ENCODE measurements at places on chromosomes 5 and 9.

DNA sequence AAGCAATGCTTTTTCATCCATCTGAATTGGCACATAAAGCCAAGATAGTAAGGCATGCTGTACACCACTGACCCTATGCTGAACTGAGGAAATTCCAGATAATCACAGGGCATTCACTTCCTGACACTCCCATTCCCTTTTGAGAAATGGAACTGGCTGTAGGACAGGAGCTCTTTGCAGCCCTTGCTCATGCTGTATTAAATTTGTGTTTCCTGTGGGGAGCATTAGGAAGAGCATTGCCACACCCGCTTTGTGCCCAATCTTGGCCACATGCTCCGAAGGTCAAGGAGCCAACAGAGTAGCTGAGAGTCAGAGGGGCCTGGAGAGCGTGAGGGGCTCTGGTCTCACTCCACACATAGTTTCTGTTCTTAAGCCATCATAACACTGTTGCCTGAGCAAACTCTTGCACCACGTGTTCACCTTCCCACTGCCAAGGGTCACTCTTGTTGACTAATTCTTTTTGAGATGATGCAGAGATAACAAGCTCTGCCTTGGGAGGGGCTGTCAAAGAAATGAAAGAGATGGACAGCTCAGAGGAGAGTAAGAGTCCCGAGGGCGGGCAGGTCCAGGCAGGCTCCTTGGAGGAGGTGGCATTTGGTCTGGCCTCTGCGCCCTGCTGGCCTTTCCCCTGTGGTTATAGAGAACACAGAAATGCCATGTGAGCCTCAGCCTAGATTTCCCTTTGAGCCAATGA lies 31.7 kb upstream of the ARAP3 start:
- no peak for DNase-seq

DNA sequence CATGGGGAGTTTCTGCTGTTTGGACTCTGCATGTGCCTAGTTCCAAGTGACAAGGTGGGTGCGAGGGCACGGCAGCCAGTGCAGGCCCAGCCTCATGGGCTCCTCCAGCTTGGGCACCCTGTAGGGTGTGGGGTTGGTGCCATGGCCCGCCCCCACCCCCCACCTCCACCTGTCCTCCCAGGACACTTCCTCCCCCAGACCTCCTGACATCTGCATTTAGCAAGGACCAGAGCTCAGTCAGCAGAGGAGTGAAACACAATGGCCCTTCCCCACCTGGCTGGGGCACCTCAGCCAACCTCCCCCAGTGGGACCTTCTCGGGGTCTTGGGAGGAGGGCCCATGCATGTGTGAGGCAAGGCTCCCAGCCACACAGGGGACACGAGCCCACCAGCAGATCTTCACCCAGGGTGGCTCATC lies 1.9 kb upstream of the NKD2 start:
- no peak for DNase-seq

- no peak for DNase-seq
Measured at GRCh38 chr5:151628112-151628823, 37.1 kb upstream of the FAT2 start.

DNA sequence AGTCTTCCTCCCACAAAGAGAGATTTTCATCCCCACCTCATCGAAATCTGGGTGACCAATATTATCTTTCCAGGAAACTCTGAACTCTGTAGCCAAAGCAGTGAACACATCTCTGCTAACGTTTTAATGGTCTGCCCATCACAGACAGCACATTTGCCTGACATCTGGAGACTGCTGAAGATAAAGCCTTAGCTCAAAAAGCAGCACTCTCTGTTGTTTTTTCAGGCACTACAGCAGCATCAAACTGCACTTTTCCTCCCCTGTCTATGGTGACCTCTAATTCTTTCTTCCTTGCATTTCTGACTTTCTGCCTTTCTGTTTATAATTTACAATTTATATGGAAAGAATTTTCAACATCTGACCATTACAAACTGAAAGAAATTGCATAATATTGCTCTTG lies 66.8 kb downstream of the RAB3C start:
- DNase-seq = no peak

DNA sequence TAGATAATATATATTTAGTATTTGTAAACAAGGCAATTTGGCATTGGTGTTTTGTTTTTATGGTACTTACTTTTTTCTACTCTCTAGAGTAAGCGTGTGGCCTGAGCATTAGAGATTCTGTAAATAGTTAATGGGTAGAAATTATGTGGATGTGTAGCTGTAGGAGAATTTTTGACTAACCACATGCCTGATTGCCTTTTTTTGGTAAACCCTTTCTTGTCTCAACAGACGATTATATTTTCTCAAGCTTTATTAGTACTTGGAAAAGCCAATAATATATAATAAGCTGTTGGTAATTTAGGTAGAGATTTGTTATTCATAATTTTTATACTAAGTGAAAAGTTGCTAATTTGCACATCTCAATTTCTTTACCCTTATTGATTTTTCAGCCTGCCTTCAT lies 76.8 kb downstream of the FCHO2 start:
- no peak for DNase-seq

DNA sequence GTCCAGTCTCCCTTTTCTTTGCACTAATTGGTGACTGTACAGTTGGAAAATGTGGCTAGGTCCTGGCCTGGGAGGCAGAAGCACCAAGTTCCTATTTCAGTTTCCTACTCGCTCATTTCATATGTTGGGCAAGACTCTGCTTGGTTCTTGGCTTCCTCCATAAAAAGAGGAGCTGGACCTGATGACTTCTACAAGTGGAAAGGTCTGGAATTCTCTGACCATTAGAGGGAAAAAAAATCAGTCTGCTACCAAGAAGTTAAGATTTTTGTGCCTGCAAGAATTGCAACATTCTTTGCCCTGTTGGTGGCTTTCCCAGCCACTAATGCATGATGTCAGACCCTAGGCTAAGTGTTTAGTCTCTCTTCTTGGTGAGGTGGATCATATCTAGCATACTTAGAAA lies 91.5 kb downstream of the WDR41 start:
- DNase-seq = peak; percentile 92

DNA sequence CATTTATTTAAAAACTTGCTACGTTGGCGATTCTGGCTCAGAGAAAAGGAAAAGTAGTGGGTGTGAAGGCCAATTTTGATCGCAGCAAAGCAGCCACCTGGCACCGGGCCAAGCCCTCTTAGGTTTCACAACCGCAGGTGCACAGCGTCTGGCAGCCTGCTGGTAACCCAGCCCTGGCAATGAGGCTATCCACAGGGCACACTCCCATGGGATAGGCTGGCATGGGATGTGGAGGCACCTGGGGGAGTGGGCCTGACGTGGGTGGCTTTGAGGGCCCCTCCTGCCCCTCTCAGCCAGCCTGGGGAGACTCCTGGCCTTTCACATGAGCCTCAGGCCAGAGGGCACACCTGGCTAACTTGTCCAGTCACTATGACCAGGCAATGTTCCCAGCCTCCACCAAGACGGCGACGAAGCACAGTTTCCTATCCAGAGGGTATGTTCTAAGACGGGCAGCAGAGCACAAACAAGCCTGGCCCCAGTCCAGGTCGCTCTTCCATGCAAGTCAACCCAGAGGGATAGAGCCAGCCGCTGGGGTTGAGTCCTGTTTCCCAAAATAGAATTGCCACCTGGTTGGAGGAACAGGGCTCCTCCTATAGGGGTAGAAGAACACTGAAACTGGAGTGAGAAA lies 19.0 kb downstream of the CMBL start:
- DNase-seq = no peak

GRCh38 chr5:112625689-112626438 lies 111.8 kb upstream of the APC start:
- DNase-seq = no peak

- DNase-seq = no peak
Measured at GRCh38 chr9:89491694-89492093, 6.2 kb downstream of the SEMA4D start.

GRCh38 chr5:139641116-139642080 lies 6.8 kb upstream of the CXXC5 start:
- no peak for DNase-seq

- peak; percentile 93 for DNase-seq
Measured at GRCh38 chr5:68196876-68197275, 18.7 kb upstream of the PIK3R1 start.

DNA sequence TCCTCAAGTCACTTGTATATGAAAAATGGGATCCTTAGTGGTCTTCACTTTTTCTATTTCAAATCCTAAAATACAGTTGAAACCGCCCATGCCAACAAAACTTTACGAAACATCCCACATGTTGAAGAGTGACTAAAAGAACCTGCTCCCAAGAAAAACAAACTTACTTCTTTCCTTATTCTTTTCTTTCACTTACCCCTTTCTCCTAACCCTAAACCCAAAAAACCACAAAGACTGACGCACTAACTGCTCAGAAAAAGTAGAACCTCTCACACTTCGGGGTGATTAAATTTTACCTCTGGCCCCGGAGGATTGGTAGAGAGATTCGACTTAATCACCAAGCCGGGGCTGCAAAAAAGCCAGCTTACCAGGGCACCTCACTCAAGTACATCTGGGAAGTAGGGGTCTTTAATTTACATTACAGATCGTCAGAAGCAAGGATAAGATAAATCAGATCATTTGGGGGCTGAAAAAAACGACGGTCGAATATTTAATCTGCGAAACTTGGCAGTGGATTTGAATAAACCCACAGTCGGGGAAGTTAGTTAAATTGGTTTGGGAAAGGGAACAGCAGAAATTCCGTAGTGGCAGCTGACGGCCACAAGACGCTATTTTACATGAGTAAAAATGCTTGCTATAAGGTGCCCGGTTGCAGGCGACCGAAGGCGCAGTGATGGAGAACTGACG lies 1.3 kb downstream of the CDO1 start:
- DNase-seq = no peak

DNA sequence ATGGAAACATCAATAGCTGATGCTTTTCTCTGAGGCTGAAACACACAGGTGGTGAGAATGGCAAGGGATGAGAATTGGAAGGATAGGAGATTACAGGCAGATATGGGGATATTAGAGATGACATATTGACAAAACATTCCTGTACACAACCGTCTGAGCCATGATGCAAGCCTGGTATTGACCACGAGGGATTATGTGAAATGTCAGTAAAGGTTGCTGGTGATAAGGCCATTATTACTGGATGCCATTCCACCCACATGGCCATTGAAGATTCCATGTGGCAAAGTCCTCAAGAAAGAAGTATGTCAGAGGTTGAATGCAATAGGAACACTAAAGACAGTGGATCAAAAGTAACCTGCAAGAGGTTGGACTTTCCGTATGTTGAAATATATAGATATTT lies 15.7 kb downstream of the GRAMD2B start:
- DNase-seq = no peak

- DNase-seq = no peak
Measured at GRCh38 chr5:154618696-154619095, 136.5 kb upstream of the LARP1 start.

DNA sequence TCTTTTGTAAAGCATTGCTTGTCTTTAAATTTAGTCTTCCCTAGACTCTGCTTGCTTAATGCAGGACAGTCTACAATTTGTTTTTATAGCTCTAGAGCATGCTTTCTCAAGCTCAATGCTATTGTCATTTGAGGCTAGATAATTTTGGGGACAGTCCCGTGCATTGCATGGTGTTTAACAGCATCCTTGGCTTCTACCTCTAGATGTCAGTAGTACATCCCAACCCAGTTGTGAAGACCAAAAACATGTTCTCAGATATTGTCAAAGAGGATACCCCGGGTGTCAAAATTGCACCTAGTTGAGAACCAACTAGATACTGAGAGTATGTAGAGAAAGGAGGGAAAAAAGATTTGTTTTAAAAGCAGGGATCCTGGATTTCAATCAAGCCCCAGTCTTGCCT lies 277.5 kb downstream of the CEMIP2 start:
- DNase-seq = peak; percentile 8

DNA sequence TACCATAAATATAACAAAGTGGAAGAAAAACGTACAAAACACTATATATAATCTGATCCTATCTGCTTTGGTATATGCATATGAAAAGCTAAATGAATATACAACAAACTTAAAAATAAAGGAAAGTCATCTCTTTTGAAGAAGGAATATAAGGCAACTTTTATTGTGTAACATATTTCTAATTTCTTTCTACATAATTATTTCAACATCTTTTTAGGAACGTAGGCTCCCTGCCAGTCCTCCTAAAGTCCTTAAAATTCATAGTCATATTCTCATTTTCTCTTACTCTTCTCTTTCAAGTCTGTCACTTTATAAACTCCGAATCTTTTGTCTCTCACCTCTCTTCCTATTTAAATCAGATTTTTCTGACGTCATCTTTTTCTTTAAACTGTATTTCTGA lies 9.6 kb downstream of the DEPDC1B start:
- peak; percentile 9 for DNase-seq

GRCh38 chr9:84502066-84502465 lies 161.5 kb upstream of the SLC28A3 start:
- no peak for DNase-seq

- DNase-seq = peak; percentile 16
Measured at GRCh38 chr9:69898714-69899209, 78.1 kb downstream of the CFAP95 start.

- DNase-seq = no peak
Measured at GRCh38 chr5:173187054-173187743, 42.9 kb downstream of the BNIP1 start.

DNA sequence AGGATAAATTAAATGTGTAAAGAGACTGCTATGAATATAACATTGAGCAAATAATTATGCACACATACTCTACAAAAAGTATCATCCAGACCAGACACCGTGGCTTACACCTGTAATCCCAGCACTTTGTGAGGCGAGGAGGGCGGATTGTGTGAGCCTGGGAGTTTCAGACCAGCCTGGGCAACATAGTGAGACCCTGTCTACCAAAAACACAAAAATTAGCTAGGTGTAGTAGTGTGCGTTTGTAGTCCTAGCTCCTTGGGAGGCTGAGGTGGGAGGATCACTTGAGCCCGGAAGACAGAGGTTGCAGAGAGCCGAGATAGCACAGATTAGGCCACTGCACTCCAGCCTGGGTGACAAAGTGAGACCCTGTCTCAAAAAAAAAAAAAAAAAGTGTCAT lies 2.4 kb upstream of the CDC42SE2 start:
- DNase-seq = no peak

GRCh38 chr5:127567026-127567768 lies 49.8 kb downstream of the PRRC1 start:
- DNase-seq = no peak

GRCh38 chr5:72988769-72989168 lies 32.9 kb downstream of the FCHO2 start:
- peak; percentile 53 for DNase-seq

DNA sequence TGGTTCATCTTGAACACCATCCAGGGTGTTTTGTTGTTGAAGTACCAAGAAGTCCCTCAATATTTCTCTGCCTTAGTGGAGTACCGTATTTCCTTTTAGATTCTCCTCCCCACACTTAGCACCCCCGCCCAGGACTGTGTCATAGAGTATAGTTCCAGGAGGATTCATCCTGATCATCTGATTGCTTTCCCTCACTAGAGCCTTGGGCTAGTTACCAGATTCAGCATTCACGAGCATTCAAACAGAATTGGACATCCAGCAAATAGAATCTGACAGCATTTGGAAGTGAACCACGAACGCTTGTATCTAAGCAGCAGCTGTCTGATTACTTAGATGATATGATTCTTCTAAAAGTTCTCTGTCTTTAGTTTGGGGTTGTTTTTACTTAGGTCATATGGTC lies 248.1 kb upstream of the TAS2R1 start:
- no peak for DNase-seq
